Left hindlimb (tissue), 1 donor: ENCODE measurements at places on chromosomes 16 and 17.
A peak's percentile ranks its signal among the peaks of the same experiment; 100 is the strongest.

- DNase-seq: no peak
These were observed 9.0 kb downstream of the PIK3R5 start for GRCh38 chr17:8956465-8956902.

- DNase-seq: no peak
These were observed at the start of gene CYTH1 for GRCh38 chr17:78781893-78782304. CYTH1 (minus strand) TSS chr17:78782273; CDS start chr17:78782223, 50 bp downstream.

DNA sequence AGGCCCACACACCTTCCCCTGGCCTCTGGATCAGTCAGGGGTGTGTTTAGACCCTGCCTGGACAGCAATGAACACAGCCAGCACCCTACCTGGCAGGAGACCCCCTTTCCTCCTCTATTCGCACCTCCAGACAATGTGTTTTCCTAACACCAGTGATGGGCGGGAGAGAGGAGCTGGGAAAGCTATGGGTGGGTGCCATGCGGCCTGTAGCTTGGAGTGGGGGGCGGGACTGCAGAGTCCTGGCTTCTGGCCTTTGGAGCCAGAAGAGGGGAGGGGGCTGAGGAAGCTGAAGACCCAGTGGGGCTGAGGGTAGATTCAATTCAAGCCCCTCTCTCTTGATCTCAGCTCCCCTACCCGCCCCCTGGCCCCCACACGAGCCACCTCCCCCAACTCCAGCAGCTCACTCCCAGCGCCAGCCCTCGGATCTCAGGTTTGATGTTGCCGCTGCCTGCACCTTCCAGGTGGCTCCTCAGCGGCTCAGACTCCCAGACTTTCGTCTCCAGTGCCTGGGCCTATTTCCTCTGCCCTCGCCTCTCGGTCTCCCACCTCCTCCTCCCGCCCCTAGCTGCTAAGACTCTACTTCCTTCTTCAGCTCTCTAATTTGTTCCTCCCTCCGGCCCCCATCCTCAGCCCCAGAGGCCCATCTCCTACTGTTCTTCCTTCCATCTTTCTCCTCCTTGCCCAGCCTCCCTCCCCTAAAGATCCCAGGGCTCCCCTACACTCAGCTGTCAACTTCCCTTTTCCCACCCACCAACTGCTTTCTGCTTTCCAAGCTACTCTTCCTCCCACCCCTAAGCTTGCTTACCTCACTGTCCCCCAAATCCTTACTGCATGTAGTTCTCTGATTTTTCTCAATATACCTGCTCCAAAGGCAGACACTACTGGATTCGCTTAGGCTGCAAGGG lies 6.8 kb upstream of the SP6 start:
- DNase-seq: no peak

- no peak for DNase-seq
These were observed 46.5 kb downstream of the MAPT start for GRCh38 chr17:45940826-45941225.

DNA sequence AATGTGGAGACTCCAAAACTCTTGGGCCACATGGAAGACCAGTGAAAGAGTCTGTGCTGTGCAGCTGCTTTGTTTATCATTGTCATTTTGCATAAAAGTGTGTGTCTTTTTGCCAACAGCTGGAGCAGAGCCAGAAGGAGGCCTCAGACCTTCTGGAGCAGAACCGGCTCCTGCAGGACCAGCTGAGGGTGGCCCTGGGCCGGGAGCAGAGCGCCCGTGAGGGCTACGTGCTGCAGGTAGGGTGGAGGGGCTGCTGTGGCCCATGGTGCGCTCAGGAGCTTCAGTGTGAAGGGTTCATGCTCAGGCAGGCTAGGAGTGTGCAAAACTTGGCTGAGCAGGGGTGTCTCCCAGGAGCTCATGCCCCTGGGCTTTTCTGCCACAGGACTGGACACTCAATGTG lies 45.0 kb downstream of the PLD6 start:
- DNase-seq: no peak

GRCh38 chr16:79267146-79267545 lies 333.4 kb downstream of the MAF start:
- DNase-seq: no peak

- DNase-seq: no peak
These were observed 1.4 kb downstream of the PYDC1 start for GRCh38 chr16:31215287-31216162.

DNA sequence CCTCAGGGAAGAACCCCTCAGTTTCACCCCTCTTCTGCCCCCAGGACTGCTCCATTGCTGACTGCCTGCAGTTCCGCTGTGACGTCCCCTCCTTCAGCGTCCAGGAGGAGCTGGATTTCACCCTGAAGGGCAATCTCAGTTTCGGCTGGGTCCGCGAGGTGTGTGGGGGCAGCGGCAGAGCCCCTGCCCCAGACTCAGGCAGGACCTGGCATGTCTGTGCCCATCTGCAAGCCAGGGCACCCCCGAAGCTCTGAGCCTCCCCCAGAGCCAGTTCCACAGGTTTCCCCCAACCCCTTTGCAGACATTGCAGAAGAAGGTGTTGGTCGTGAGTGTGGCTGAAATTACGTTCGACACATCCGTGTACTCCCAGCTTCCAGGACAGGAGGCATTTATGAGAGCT lies 4.4 kb downstream of the COX6A2 start:
- no peak for DNase-seq

DNA sequence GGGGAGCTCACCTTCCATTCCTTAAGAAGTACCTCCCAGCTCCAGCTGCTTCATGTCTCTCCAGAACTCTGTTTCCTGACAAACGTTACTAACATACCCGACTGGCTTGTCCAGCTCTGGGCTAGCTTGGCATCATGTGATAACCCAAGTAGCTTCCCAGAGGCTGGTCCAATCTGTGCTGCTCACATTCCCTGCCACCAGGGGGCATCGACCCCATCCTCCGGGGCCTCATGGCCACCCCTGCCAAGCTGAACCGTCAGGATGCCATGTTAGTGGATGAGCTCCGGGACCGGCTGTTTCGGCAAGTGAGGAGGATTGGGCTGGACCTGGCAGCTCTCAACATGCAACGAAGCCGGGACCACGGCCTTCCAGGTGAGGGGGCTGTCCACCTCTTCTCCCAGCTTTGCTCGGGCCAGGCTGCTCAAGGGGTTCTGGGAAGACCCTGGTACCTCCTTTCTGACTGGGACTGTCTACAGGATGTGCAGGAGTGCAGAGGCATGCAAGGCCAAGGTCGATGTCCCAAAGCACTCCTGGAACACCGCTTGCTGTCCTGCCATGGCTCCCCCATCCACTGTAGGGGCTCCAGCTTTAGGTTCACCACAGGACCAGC lies 7.6 kb downstream of the EPX start:
- no peak for DNase-seq

- no peak for DNase-seq
These were observed 45.2 kb upstream of the ACSM2B start for GRCh38 chr16:20621406-20621805.

DNA sequence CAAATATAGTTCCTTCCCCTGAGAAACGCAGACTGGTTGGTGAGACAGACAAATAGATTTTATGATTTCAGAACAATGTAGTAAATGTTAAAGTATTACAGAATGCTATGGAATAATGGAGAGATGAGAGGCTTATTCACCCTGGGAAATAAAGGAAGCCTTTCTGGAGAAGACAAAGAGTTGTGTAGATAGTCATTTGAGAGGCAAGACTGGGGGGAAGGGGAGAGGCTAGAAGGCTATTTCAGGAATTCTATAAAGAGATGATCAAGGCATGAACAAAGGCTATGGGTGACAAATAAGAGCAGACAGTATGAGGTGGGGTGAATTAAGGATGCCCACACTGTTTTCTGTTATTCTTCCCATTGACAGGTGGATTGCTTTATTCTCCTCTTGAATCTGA lies 211.4 kb downstream of the GRIN2A start:
- no peak for DNase-seq

DNA sequence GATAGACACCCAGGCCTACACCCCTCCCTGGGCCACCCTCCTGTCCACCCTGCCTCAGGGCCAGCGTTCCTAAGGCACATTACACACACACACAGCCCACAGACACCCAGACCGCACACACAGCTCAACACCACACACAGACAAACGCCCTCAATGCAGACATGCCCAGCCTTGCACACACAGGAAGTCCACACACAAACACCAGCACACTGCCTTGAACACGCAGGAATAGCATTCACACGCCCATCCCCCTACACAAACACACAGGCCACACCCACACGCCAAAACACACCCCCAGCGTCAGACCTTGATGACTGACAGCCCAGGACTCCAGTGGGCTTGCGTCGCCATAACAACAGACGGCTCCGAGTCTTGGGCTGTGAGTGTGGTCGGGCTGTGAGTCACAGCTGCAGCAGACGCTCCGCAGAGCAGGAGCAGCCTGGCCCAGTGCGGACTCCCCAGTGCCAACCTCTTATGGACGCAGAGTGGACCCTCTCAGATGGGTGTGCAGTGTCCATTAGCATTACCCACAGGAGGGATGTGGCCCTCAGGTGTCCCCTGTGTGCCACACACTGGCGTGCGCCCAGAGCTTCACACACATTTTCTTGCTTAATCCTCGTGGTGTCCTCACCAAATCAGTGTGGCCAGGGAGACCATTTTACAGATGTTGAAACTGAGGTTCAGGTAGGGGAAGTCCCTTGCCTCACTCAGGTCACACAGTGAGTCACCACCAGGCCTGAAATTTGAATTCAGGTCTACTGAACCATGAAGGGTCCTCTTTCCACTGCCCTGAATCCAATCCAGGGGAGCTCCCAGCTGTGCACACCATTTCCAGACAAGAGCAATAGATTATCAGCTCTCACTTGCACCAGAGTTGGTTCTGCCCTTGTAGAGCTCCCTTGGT lies 17.8 kb upstream of the RAI1 start:
- peak; percentile 79 for DNase-seq

DNA sequence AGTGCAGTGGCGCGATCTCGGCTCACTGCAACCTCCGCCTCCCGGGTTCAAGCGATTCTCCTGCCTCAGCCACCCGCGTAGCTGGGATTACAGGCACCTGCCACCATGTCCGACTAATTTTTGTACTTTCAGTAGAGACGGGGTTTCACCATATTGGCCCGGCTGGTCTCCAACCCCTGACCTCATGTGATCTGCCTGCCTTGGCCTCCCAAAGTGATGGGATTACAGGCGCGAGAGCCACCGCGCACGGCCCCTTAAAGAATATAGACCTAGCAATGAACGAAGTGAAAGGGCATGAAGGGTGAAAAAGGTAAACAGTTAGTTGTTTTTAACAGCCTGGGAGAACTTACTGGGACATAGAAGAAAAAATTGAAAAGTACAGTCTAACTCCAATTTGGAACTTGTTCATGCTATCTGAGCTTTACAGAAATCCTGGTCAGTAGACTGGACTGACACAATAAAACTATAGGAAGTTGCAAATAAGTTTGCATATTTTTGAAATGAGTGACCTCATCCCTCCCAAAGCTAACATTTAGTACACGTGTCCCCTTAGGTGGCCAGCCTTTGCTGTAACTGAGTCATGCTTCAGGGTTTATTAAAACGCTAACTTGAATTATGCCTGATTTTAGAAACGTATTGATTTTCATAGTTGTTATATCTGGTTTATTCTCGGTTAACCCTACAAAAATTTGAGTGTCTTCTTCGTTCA lies 1.8 kb downstream of the COG1 start:
- DNase-seq: no peak

DNA sequence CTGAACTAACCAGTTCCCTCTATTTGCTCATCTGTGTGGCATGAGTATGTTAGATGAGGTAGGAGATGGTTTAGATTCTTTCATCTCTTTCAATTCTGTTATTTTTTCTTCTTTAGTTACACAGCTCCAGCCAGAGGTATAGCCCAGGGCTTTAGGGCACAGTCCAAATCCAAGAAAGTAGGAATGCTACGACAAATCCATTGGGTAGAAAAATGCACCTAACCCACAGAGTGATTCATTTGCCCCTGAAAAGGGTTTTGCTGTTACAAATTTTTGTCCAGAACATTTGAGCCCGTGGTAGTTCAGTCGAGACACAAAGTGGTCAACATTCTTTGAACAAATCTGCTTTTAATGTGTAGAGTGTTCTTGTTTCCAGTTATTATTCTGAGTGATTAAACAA lies 250.7 kb downstream of the HS3ST3A1 start:
- no peak for DNase-seq

GRCh38 chr17:77307479-77308198 lies 166.9 kb downstream of the SEC14L1 start:
- DNase-seq: no peak

GRCh38 chr17:16353317-16354174 lies at the start of gene CENPV:
CENPV (minus strand) TSS chr17:16353469; CDS start chr17:16353436, 33 bp downstream.
- no peak for DNase-seq

- no peak for DNase-seq
These were observed 312.2 kb downstream of the TMEM114 start for GRCh38 chr16:8278031-8278580.

GRCh38 chr17:81481073-81481799 lies 31.4 kb downstream of the ACTG1 start:
- DNase-seq: peak; percentile 88

GRCh38 chr17:12722282-12722681 lies 56.6 kb downstream of the MYOCD start:
- no peak for DNase-seq

DNA sequence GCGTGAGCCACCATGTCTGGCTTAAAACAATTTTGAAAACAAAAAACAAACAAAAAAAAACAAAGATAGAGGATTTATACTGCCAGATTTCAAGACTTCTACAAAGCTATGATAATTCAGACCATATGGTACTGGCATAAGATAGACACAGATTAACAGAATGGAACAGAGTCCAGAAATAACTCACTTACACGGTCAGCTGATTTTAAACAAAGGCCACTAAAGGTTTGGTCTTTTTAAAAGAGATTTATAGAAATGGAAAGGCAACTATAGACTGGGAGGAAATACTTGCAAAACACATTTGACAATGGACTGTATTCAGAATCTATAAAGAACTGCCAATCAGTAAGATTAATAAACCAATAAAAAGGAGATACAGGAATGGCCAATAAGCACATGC lies 48.6 kb upstream of the MNT start:
- no peak for DNase-seq

DNA sequence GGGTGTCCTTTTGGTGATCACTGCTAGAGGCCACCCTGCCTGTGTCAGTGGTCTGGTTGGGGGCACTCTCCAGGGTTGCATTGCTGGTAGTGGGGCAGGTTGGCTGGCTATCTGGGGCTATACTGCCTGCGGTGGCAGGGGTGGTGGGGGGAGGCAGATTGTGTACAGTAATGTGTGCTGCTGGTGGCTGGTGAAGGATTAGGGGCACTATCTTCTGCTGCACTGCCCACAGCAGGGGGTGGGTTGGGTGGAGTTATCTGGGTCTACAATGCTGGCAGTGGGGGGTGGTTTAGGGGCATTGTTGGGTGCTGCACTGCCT lies 204.0 kb upstream of the WSB1 start:
- no peak for DNase-seq

DNA sequence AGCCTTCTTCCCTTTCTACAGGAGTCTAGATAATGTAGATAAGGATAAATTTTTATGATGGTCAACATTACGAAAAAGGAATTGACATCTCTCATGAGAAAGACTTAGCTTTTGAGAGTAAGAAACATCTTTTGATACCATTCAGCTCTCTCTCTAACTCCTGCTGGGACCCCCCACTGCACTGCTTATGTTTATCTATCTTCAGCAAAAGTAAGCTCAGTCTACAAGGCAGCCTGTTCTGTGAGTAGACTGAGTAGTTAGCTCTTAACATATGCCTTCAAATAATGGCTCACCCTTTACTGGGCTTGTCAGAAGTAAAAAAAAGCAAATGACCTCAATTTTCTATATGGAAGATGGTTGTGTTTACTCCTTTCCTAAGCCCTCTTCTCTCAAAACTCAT lies 372.2 kb upstream of the CDH11 start:
- DNase-seq: no peak

GRCh38 chr16:30382111-30382881 lies at the start of gene SEPTIN1:
SEPTIN1 (minus strand) TSS chr16:30382561; CDS start chr16:30382542, 19 bp downstream.
- DNase-seq: no peak
